ENCODE measurements at places on chromosomes 3 and 15. TPM values are rescaled to one million over a fixed set of nuclear protein-coding genes. Genes with fewer than 3 reads are reported as not detected.

DNA sequence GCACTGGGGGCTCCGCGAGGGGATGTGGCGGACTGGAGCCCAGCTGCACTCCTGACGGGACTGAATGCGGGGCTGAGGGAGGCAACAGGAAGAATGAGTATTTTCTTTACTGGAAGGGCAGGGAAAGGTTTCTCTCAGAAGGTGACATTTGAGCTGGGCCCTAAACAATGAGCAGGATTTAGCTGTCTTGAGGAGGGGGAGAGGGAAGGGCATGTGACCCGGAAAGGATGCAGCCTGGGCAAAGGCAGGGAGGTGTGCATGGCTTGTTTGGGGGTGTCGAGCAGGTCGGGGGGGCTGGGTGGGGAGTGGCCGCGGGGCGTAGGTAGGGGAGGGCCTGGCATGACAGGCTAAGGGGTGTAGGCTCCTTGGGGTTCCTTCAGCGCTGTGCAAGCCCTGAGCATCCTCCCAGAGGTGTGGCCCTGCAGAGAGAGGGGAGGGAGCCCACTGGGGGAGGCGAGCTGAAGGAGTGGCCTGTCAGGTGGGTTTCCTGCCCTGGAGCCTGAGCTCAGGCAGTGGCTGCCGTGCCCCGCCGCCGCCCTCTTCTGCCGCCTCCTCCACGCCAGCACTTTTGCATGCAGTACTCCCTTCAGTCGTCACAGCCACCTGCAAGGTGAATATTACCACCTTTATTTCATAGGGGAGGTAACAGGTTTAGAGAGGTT lies 17.2 kb upstream of the ANKDD1A start:
- DNase-seq, result no peak

DNA sequence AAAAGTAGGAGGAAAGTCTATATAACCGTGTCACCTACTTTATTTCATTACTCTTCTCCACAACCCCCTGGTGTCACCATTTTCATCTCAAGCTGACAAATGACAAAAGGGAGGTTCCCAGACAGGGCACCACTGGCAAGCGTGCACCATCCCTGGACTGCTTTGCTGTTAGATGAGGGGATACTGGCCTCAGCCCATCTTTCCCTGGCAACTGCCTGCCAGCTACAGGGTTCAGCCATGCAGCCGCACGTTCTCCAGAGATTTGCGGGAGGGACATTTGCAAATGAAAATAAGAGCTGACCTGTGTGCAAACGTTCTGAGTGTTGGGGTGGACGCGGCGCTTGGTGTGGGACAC lies 660 bp downstream of the UROC1 start:
- no peak for DNase-seq

- no peak for DNase-seq
These were observed 49.7 kb downstream of the PDE8A start for GRCh38 chr15:85031086-85031943.

Gene ANKRD63
- total RNA-seq, result 0.37 TPM

DNA sequence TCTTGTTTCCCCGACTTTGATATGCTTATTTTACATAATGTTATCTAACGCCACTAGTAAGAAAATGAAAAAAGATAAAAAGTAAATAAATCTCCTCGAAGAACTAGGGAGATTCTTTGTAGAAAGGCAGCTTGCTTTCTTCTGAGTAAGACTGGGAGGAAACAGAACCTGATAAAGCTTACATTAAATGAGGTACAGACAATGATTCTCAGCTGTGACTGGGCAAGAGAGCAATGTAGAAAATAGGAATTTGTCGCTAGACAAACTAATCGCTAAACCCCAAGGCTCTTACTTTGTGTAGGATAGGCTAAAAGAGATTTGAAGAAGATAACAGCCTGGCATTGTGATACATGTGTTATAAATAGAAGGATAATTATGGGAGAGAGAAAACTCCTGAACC lies 919.0 kb upstream of the ALCAM start:
- no peak for DNase-seq

DNA sequence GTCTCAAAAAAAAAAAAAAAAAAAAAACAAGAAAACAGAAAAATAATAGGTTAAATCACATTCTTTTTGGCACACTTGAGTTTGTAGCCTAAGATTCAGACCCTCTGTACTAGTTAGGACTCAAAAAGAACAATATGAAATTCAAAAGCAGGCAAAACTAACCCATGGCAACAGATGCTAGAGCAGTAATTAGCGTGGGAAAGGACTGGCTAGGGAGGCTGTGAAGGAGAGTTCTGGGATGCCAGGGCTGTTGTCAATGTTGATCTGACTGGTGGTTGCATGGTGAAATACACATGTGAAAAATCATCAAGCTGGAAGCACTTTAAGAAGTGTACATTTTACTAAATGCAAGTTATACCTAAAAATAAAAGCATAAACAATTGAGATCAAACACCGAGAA lies 35.6 kb downstream of the KLHL6 start:
- DNase-seq, result no peak

DNA sequence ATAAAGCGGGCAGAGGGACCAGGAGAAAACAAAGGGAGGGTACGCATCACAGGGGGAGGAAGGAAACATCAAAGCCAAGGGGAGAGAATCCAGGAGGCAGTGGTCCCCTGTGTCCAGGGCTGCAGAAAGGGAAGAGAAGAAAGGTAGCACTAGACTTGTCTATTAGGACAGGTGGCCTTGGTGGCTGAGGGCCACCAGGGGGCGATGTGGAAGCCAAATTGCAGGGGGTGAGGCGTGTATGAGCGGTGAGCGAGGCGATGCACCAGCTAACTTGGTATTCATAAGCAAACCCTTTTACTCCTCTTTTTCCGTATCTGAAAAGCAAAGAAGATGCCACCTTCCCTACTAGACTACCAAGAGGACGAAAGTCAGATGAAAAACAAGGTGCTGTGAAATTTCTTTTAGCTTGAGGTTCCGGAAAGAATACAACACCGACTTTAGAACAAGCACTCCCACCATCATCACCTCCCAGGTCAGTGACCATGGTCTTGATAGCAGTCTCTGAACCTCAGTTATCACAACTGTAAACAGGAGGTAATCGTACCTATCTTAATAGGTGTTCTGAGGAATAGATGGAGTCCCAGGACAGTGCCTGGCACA lies 654.4 kb upstream of the ADAMTS9 start:
- DNase-seq, result peak; percentile 35

GRCh38 chr15:99265541-99266070 lies 14.3 kb downstream of the LRRC28 start:
- no peak for DNase-seq
